ENCODE measurements at places on chromosomes 16 and 17.

DNA sequence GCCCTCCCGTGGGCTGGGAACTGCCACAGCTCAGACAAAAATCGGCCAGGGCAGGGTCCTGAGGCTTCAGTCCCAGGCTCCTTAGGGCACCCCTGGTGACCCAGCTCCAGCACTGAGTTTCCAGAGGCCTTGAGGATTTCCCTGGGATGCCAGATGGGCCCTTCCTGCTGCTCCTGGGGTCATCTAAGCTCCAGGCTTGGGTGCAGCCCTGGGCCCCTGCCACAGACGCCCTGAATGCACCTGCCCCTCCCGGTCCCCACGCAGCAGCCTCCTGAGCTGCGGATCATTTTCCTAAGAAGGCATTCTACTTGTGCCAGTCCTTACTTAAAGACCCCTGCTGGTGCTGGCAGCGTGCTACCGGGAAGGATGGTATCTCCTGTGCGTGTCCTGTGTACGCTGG, 6.0 kb upstream of the RNPS1 start:
- no peak for DNase-seq

- DNase-seq: peak; percentile 84
Observed at GRCh38 chr16:68369697-68370580, 59.1 kb downstream of the PRMT7 start.

GRCh38 chr17:58331815-58332777, 3.5 kb upstream of the TSPOAP1 start:
- peak; percentile 98 for DNase-seq

DNA sequence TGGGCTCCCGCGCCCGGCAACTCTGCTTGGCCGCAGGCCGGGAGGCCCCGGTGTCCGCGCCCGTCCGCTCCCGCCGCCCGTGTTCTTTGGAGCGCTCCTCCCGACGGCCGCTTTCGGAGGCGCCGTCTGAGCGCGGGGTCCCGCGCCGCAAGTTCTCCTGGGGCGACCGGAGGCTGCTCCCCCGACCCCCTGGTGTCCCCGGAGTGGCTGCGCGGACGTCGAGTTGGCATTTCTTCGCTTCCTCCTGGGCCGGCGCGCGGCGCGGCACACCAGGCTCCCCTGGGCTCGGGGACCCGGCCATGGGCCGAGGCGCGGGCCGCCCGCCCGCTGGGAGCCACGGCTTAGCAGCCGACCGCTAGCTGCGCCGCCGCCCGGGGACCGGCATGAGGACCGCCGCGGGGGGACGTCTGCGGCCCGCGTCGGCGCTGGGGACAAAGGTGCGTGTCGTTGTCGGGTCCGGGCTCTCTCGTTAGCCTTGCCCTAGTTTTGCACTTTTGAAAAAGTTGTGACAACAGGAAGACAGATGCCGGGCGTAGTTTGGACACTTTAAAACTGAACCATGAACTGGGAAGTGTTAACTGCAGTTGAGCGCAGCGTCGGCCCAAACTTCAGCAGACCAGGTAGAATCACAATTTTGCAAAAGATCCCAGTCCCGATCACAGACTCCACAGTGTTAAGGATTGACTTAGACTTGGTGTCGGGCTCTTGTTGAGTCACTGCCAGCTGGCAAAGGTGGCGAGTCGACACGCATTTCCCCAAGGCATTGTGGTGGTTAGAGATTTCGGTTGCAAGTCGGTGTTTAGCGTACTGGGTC, 700 bp downstream of the UBN1 start:
- no peak for DNase-seq

- DNase-seq: no peak
Observed at GRCh38 chr17:8843344-8843743, 24.1 kb downstream of the PIK3R6 start.

DNA sequence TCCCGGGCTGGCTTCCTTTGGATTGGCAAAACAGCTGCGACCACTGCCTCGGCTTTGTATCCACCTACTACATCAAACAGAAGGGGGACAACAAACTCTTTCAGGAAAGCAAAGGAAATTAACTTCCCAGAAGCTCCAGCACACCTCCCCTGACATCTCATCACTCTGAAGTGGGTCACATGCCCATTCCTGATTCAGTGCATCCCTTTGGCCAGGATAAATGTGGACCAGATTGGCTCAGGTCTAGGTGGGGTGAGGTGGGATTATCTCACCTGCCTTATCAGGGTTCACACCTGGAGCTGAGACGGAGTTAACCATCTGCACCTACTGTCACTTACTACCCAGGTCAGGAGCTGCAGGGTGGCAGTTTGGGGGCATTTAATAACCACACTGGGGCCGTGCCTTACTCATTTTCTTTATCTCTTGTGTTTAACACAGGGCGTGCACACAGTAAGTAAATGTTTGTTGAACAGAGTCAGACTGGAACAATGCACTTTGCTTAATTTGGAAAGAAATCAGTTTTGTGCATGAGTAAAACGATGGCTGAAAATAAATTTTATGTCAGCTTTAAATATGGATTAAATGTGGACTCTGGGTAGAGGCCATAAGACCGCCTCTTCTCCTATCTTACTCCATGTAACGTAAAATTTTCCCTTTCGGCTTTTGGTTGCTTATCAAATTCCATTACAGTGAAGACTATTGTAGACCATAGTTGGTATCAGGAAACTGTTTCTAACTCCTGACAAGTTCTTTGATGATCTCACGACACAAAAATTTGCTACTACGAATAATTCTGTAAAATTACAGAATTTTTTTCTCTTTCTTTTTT, 36.0 kb downstream of the IQCK start:
- no peak for DNase-seq

DNA sequence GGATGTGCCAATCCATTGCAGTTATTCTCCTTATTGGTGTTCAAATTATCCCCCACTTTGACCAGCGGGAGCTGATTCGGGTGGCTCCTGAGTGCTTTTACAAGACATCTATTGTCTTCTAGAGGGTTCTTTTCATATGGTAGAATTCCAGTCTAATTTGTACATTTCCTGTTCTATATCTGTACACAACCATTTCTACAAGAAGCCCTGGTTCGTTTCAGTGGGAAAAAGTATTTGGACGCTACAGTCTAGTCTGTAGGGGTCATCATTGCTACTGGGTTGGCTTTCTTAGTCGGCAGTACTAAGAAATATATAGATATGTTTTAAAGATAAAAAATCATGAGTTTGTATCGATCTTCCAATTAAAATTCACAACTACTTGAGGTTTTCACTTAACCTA, 262.6 kb downstream of the MAP2K6 start:
- no peak for DNase-seq

DNA sequence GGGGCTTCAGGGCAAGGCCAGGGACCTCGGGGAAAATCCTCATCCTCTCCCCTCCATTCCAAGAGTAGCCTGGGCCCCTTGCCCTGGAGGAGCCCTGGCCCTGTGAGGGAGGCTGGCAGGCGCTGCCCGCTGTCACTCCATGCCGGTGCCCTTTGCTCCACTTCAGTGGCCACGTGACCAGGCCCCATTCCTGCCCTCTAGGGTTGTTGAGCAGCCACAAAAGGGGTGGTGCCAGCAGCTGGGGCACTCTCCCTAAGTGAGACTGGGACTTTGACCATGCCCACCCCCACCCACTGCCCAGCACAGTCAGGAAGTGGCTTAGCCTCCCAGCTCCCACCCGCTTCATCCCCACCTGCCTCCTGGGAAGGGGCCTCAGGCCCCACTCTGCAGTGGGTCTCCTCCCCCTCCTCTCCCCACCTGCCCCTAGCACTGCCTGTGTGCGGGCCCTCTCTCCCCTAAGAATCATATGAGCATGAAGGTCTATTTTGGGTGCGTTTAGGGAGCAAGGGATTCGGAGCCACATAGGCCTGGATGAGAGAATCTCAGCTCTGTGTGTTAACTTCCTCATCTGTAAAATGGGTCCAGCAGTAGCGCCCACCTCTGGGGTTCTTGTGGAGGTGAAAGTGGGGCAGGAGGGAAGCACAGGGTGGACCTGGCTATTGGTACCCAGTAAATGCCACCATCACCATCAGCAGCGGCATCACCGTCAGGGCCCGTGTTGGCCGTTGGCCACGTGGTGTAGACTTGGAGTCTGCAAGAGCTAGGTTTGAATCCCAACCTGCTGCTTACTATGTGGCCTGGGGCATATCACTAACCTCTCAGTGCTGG, 7.2 kb downstream of the PDK2 start:
- DNase-seq: no peak

GRCh38 chr17:65656390-65657250, 95.2 kb upstream of the AXIN2 start:
- DNase-seq: peak; percentile 83

DNA sequence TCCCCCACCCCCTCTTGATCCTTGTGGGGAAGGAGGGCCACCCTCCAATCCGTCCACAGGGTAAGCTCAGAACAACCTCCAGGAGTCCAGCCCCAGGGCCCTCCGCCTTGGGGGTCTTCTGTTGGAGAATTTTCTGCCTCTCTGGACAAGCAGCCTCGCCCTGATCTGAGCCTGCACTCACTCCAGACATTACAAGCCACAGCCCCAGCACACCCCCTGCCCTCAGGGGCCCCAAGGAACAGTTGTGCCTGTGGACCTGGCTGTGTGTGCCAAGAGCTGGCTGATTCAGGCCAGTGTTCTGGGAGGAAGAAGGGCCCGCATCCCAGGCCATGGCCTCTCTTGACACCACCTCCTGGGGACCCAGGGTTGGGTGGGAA, 477 bp upstream of the ARHGAP27 start:
- DNase-seq: no peak

- DNase-seq: no peak
Observed at GRCh38 chr16:15521390-15521757, 87.0 kb downstream of the BMERB1 start.

GRCh38 chr17:39200070-39200879, at the start of gene RPL19:
TSS of gene RPL19 (plus strand) at chr17:39200283. CDS start at chr17:39200345, 62 bp downstream.
- DNase-seq: no peak

DNA sequence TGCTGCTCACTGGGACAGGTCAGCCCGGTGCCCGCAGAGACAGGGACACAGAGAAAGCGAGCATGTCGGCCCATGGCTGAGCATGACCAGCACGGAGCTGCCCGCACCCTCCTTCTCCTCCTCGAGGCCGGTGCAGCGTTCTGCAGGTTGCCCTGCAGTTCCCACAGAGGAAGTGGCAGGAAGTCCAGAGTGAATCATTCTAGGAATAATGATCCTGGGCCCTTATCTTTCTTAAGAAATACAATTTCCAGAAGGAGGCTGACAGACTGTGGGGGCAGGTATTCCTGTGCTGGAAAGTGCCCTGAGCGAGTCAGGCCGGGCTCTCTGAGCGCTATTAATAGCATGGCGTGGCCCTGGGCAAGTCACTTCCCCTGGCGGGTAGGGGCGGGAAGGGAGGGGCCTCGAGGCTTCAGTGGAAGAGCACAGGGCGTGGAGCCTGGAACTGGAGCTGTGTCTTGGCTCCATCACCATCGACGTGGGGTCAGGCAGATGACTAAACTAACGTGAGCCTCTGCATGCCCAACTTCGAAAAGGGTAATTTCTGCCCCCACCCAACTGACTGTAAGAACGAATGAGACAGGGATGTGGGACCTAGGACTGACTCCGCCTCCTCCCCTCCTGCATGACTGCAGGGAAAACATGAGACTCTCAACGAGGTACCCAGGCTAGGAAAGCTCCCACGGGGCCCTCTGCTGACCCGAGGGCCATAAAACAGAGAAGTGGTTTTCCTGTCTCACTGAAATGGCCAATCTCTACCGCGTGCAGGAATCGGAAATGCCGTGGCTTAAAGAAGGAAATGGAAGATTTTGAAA, 9.8 kb downstream of the TMEM204 start:
- DNase-seq: peak; percentile 30

All from GM12865 (cell line).